Hindlimb muscle (tissue), 1 donor: ENCODE measurements at places on chromosomes 2 and 18. TPM values are rescaled to one million over a fixed set of nuclear protein-coding genes. Genes with fewer than 3 reads are reported as not detected.

- DNase-seq = no peak
Measured at GRCh38 chr2:226227341-226227740, 572.3 kb downstream of the IRS1 start.

- no peak for DNase-seq
Measured at GRCh38 chr2:63047321-63048279, 3.0 kb upstream of the OTX1 start.

DNA sequence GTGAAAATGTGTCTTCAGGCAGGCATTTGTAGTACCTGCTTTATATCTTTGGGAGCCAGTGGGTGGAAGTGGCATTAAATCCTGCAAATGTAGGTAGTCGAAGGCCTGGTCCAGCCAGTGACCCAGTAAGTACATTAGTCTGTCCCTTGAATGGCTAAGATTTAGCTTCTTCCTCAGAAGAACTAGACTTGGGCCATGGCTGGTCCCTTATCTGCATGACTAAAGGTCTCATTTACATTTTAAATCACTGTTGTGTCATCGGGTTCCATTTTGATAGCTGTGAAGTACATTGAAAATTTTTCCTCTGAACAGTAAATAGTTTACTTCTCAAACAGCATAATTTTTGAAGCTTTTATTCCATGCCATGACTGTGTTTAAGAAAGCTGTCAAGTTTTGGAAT is 438.4 kb upstream of the KLHL29 start:
- DNase-seq = no peak

DNA sequence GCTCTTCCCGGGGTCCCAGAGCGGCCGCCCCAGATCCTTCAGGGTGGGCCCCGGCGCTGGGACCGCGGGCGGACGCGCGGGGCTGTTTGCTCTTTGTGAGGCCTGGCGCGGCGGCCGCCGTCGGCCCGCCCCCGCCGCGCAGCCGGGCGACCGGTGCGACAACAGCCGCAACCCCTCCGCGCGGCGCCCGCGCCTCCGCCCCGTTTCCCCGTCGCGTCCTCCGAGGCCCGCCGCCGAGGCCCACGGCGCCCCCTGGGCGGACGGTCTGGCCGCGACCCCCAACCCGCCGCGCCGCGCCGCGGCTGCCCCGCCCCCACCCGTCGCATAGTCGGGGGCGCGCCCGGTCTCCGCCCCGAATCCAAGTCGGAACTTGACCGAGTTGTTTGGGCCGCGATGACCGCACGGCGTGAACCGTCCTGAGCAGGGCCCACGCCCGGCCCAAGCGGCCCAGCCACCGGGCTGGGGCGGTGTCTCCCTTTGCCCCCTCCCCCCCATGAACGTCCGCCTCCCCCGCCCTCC is 448 bp downstream of the YPEL5 start:
- no peak for DNase-seq

GRCh38 chr2:20611077-20611843 is 39.6 kb downstream of the HS1BP3 start:
- DNase-seq = peak; percentile 82

- no peak for DNase-seq
Measured at GRCh38 chr18:35032113-35032512, 9.1 kb upstream of the MAPRE2 start.

GRCh38 chr2:191333911-191334357 is 88.7 kb downstream of the MYO1B start:
- no peak for DNase-seq

- no peak for DNase-seq
Measured at GRCh38 chr18:35186291-35187034, 54.4 kb upstream of the ZNF397 start.

- peak; percentile 76 for DNase-seq
Measured at GRCh38 chr2:43219383-43220228, 6.8 kb downstream of the ZFP36L2 start.

GRCh38 chr18:50722311-50722710 is 97.5 kb downstream of the MRO start:
- no peak for DNase-seq

GRCh38 chr2:150876251-150876950 is 385.3 kb downstream of the RBM43 start:
- peak; percentile 58 for DNase-seq

- no peak for DNase-seq
Measured at GRCh38 chr2:53381271-53381670, 386.3 kb upstream of the CHAC2 start.

DNA sequence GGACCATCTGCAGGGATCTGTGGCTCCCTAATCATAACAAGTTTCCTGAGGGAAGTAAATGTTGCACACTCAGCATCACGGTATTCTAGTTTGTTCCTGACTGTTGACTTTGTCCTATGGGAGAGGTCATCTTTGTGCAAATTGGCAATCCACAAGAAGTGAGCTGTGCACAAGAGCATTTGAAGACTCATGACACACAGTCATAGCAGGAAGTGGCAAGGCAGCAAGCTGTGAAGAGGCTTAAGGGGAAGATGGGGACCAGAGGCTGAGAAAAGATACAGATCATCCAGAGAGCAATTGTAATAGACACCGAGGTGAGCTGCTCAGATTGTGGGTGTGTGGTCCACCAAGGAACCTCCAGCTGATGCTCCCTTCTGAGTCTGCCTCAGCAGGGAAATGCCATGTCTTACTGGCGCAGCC is 2.7 kb downstream of the TNP1 start:
- no peak for DNase-seq

DNA sequence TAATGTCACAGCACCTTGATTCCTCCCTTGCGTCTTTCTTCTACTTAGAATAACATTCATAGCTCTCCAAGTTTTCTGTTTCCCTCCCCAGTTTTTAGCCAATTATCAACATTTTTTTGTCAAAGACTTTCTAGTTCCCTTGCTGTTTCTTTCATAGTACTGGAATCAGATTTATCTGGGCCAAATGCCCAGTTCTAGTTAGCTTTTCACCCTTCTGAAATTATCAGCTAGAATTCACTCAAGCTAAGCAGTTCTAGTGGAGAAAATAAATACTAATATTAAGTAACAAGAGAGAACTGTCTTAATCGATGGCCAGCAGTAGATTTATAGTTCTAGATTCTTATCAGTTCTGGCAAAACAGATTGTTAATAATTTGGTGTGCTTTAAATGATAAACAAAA is 36.2 kb downstream of the EFEMP1 start:
- DNase-seq = no peak

GRCh38 chr18:67728364-67728763 is 211.8 kb upstream of the DSEL start:
- DNase-seq = no peak

DNA sequence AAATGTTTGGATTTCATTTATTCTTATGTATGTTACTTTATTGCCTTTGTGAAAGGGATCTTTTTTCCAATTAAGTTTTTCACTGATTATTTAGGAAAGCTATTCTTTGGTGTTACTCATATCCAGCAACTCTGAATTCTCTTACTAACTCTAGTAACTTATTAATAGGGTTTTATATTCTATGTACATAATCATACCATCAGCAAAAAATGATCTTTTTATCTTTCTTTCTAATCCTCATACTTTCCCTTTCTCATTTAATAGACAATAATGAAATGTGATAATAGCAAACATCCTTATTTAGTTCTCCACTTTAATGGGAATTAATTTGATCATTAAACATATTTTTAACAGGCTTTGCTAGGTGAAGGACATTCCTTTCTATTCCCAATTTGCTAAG is 12.3 kb upstream of the CDKL4 start:
- no peak for DNase-seq

GRCh38 chr18:46278481-46279465 is 174.6 kb downstream of the HAUS1 start:
- no peak for DNase-seq

DNA sequence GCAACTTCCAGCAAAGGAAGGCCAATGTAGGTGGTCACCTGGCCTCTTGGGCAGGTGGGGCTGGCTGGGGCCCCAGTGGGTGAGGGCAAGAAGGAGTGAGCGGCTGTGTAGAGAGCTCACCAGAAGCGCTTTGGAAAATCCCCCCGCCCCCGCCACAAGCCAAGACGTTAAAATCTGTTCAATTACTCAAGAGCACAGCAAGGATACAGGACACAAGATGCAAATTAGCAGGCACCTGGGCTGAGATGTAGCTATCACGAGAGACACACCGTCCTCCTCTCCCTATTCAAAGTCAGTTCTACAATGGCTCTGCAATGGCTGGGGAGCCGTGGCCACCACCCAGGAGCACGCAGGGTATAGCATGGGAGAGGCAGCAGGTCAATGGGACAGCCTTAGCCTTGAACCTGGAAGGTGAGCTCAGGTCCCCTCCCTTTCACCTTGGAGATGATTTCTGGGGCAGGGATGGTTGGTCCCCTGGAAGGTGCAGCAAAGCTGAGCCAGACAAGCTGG is 38.5 kb upstream of the GPR17 start:
- no peak for DNase-seq

DNA sequence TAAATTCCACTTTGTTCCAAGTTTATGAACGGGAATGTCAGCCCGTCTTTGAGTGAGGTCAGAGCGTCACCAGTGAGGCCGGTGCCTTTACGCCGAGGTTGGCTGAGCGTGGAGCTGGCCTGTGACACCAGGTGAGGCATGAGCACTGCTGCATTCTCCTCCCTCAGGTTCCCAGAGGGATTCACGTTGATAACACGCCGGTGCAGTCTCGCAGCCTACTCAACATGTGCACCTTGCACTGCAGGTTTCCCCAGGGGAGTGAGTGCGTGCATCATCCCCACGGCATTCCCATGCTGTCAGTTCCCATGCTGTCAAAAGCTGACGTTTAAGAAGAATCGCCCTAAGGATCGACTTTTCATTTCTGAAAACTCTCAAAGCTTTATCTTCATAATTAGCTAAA is 213.3 kb downstream of the LDLRAD4 start:
- DNase-seq = no peak

DNA sequence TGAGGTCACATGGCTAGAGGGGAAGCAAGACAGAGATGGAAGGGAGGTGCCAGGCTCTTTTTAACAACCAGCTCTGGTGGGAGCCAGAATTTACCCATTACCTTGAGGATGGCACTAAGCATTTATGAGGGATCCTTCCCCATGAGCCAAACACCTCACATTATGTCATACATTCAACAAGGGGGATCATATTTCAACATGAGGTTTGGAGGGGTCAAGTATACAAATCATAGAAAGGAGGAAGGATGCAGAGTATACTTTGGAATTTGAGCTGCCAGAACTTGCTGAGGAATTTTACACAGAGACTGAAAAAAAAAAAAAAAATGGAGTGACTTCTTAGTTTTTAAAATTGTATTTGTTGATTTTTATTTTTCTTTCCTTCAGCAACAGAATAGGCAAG is 891.4 kb downstream of the CCDC85A start:
- no peak for DNase-seq

GRCh38 chr2:65539633-65540032 is 107.2 kb upstream of the SPRED2 start:
- DNase-seq = no peak

GRCh38 chr2:12737738-12738485 is 21.2 kb downstream of the TRIB2 start:
- no peak for DNase-seq

Gene GALNT14
- polyA plus RNA-seq = 1.5 TPM

DNA sequence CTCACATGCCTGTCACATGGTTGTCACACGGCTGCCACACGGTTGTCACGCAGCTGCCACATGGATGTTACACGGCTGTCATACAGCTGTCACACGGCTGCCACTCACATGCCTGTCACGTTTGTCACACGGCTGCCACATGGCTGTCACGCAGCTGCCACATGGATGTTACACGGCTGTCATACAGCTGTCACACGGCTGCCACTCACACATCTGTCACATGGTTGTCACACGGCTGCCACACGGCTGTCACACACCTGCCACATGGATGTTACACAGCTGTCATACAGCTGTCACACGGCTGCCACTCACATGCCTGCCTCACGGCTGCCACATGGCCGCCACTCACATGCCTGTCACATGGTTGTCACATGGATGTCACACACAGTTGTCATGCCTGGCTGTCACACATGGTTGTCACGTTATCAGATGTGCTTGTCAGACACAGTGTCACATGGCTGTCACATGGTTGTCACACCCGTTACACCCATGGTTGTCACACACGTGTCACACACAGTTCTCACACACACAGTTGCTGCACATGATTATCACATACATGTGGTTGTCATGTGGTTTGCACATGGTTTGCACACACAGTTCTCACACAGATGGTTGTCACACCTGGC is 19.4 kb downstream of the KCNG2 start:
- DNase-seq = no peak

Gene EN1
- polyA plus RNA-seq = 8.3 TPM

GRCh38 chr2:2830576-2830975 is 499.5 kb upstream of the MYT1L start:
- no peak for DNase-seq

- no peak for DNase-seq
Measured at GRCh38 chr18:47777626-47778025, 152.8 kb downstream of the SMAD2 start.

DNA sequence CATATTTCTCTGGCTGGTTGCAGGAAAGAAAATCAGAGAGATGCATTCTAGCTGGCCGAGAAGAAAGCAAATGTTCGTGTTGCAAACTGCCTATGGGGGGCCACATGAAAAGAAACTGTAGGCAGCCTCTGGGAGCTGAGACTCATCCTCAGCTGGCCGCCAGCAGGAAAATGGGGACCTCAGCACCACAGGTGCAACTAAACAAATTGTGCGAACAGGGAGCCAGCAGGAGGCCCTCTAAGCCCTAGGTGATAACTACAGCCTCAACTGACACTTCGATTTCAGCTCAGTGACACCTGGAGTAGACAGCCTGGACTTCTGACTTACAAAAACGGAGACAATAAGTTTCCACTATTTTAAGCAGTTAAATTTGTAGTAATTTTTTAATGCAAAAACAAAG is 107.3 kb downstream of the DTNB start:
- DNase-seq = no peak

DNA sequence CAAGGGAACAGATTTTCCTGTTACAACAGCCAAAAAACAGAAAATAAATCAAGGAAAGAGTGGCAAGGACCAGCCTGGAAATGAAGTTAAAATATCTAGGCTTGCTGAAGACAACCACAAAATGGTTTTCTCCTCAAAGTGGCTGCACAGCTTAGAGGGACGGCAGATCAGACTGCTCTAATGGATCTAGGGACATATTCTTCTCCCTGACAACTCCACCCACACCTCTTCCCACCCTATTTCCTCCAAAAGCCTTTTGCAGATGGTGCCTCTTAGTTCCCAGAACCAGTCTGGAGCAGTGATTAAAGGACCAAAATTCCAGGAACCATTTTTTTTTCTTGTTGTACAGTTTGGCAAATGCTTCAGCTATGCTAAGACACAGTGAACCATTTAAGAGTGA is 220.2 kb upstream of the SIX2 start:
- DNase-seq = peak; percentile 32

DNA sequence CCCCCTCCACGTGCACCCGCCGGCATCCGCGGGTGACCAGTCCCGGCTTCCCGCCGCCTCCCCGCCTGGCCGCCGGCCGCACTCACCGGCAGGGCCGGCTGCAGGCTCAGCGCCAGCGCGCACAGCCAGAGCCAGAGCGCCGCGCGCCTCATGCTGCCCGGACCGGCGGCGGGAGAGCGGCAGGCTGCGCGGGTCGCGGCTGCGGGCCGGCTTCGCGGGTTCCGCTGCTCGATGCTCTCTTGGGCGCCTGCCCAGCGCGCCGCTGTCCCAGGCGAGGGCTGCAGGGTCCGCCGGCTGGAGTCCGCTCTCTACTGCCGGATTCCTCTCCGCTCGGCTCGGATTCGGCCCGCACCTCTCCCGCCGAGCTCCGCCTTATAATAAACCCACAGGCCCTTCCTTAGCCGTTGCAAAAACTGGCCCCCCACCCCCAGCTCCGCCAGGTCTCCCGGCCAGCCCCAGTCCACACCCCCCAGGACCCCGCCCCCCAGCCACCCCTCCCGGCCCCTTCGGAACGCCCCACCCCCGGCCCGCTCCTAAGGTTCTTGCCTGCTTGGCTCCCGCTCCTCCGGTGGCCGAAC is at the start of gene SDC1:
TSS of gene SDC1 (minus strand) at position 415 of the 578 bp plus-strand sequence. CDS start at position 152, 263 bp downstream.
- peak; percentile 68 for DNase-seq

Gene CLIP4
- polyA plus RNA-seq = 16.6 TPM

Gene CNTNAP5
- polyA plus RNA-seq = 0.06 TPM
